ENCODE measurements at places on chromosomes 2 and 18.

DNA sequence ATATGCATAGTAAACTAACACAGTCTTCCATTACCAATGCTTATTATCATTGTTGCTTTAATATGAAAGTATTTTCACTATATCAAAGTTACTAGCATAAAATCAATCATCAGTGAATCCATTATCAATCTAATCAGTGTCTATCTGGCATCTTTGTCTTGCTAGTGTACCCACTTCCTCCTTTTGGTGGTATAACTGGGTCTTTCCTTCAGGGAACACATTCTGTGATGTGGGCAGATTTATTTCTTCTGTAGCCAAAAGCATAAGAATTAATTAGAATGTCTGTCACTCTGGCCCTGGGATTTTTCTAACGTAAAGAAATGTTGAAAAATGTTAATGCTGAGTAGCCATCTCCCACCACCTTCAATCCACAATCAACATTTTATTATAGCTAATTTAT is 155.8 kb upstream of the VWC2L start:
- no peak for DNase-seq

GRCh38 chr2:169509955-169510354 is 453 bp downstream of the KLHL41 start:
- no peak for DNase-seq

GRCh38 chr2:4591261-4591660 is 887.9 kb downstream of the DCDC2C start:
- no peak for DNase-seq

DNA sequence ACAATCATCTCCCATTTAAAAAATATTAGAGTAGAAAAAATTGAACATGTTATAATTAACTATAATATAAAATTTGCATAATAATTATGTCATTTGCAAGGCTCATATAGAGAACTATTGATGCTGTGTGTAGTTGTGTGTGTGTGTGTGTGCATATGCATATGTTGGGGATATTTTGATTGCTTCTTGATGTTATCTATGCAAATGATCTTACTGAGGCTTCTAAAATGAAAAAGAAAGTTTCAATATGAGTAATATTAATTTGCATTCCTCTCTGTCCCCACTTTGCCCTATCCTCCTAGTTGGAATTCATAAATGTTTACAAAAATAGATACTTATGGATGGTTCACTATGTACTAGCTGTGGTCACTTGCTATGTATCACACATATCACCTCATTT is 523.3 kb downstream of the TRIB2 start:
- no peak for DNase-seq

GRCh38 chr2:105750735-105751134 is 6.0 kb downstream of the NCK2 start:
- no peak for DNase-seq

GRCh38 chr2:191319186-191319585 is 74.0 kb downstream of the MYO1B start:
- DNase-seq, result no peak

DNA sequence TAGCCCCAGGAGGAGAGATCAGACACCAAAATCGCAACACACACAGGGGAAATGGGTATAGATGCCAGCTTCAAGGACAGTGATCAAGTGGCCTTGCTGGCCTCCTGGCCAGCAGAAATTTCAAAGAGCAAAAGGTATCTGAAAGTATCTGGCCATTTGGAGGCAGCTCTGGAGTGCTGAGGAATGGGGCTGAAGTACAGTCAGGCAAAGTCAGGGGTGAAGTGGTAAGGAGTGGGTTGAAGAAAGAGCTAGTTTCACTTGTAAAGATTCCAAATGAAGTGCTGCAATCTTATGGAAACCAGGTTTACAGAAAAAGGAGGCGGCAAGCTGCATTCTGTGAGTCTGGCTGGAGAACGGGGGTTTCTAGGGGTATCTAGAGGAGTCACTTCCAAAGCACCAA is 19.2 kb upstream of the PCBP1 start:
- no peak for DNase-seq

GRCh38 chr2:118548880-118549488 is 298.5 kb downstream of the EN1 start:
- no peak for DNase-seq

- no peak for DNase-seq
Observed at GRCh38 chr18:21264651-21265050, 22.6 kb downstream of the GREB1L start.

DNA sequence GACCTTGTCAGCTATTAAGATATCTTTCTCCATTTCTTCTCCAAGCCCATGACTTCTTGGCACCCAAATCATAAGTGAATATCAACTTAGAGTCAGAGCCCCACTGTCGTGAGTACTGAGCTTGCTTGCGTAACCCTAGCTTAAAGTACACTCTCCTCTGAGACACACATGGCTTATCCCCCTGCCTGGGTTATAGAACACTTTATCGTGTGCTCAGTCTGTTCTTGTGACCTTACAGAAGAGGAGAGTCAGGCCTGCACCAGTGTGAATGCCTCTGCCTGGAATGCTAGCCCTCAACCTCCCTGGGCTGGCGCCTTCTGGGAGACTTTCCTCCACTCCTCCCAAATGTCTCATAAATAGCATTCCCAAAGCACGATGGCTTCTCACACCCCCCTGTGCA is 79.3 kb downstream of the CEP192 start:
- DNase-seq, result no peak

GRCh38 chr18:13464432-13465123 is 246.0 kb downstream of the LDLRAD4 start:
- peak; percentile 79 for DNase-seq

- DNase-seq, result no peak
Observed at GRCh38 chr18:4017480-4017879, 437.6 kb downstream of the DLGAP1 start.

GRCh38 chr2:41782306-41783158 is 265.3 kb upstream of the PKDCC start:
- peak; percentile 22 for DNase-seq

GRCh38 chr18:63315876-63316275 is 3.7 kb downstream of the BCL2 start:
- DNase-seq, result no peak

- DNase-seq, result no peak
Observed at GRCh38 chr2:7795778-7796563, 878.8 kb downstream of the RNF144A start.

DNA sequence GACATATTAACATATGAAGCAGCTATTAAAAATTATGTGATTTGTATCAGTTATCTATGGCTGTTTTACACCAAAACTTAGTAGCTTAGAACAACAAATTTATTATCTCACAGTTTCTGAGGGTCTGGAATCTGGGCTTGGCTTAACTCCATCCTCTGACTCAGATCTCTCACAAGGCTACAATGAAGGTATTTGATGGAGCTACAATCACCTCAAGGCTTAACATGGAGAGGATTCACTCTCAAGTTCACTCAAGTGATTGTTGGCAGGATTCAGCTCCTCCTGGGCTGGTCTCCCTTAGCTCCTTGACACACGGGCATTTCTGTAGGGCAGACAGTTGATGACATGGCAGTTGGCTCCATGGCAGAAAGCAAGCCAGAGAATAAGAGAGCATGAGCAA is 133.0 kb upstream of the SLC14A2 start:
- no peak for DNase-seq

DNA sequence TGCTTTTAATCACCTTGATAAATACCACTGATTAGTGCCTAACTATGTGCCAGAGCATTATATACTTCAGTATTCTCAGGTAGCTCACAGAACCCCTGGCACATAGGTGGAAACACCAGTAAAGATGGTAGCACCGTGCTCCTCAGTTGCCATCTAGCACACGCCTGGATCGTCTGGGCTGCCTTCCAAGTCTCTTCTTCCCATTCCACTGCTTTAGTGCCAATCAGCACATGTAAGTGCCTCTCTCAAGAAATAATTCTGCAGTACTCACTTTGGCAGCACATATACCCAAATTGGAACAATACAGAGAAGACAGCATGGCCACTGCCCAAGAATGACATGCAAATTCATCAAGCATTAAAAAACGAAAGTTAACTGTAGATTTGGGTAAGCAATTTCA is 13.0 kb downstream of the POLR2D start:
- DNase-seq, result no peak

GRCh38 chr18:816869-817268 is 4.8 kb upstream of the YES1 start:
- no peak for DNase-seq

DNA sequence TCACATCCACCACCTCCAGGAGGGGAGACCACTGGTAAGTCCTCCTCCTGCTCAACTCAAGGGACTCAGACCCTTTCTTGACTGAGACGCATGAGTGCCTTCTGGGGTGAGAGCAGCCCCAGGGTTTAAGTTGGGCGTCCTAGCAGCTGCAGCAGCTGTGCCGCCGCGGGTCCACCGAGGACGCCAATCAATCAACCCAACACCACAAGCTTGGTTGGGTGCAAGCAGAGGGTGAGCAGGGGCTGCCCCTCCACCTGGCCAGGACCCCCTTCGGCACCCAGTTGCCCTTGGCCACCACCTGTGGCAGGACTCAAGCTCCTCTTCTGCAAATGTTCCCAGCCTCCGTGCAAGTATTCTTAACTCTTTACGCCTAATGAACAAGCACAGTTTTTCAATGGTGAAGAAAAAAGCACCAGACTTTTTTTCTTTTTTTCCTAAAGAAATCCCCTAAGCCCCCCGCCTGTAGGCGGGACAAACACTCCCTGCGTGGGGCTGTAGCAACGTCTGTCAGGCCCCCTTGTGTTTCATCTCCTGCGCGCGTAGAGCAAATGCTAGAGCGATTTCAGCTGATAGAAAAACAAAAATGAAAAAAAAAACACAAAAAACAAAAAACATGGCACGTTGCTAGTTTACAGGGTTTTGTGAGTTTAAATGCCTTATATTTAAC is 197.1 kb downstream of the LOXHD1 start:
- no peak for DNase-seq

GRCh38 chr2:101109451-101110118 is 41.6 kb downstream of the TBC1D8 start:
- DNase-seq, result no peak

DNA sequence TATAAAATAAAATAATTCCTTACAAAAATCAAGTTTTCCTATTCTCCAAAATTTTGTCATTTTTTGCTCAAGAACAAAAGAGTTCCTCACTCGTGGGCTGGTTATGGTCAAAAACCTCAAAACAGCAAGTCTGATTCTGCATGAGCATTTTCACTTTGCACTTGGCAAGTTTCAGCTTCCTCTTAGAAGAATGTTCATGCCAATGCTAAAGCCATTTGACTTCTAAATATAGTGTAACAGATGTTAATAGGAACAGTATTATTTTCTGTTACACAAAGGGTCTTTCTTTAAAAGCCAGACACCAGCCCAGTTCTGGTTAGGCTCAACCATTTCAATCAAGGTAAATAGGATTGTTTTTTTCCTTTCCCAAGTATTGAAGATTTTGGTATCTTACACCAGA is 261.3 kb upstream of the CCDC68 start:
- no peak for DNase-seq

GRCh38 chr2:121476684-121477083 is 54.0 kb upstream of the RNU4ATAC start:
- no peak for DNase-seq

DNA sequence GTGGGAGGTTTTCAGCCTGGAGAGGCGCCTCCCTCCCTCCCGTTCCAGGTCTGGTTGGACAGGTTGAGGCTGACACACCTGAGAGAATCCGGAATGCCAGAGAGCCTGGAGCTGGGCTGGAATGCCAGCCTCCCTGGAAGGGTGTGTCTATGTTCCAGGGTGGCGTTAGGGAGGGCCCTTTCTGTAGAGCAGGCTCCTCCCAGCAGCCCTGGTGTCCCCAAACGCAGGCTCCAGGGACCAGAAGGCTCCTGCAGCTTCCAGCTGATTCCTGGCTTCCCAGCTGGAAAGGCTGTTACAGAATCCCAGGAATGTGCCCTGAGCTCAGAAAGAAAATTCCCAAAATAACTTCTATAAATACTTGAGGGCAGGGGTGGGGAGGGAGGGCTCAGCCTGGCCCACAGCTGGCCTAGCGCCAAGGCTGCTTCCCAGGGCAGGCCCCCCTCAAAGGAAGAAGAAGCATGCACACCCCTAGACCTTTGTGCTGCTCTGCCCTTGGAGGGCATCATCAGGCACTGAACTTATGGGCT is 85.4 kb downstream of the STPG4 start:
- no peak for DNase-seq

GRCh38 chr2:32357318-32358110 is 691 bp downstream of the BIRC6 start:
- DNase-seq, result peak; percentile 48

- no peak for DNase-seq
Observed at GRCh38 chr2:32798829-32799228, 147.9 kb upstream of the LTBP1 start.

- no peak for DNase-seq
Observed at GRCh38 chr2:96895032-96895745, 25.3 kb upstream of the SEMA4C start.

DNA sequence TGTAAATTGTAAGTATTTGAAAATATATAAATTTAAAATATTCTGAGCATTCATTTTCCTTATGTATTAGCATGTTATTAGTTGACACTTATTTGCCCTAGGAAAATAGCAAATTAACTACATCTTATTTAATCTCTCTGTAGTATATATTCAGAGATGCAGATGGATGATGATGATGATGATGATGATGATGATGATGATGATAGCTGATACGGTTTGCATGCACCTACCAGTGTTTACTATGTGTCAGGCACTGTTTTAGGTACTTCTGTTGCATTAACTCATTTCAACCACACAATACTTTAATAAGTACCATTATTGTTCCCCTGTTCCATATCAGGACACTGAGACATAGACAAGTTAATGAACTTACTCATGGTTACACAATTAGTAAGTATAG is 191.4 kb upstream of the BOD1L2 start:
- no peak for DNase-seq

- no peak for DNase-seq
Observed at GRCh38 chr2:9263428-9263827, 56.8 kb downstream of the ASAP2 start.

DNA sequence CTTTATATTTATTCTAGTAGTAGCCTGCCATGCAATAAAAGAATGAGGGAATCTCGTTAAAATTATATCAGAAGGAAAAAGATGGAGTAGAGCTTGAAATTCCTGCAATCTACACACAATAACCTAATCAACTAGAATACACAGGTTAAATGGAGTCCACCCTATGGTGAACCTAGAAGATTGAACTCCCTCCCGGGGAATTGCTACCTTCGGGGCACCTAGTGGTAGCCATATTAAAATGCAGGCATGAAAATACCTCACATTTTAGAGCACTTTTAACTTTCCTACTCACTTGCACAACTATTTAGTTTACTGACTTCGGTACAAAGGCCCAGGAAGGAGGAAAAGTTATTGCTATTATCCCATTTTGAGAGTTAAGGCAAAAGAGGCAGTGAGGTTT is 174.5 kb downstream of the SS18 start:
- DNase-seq, result no peak

DNA sequence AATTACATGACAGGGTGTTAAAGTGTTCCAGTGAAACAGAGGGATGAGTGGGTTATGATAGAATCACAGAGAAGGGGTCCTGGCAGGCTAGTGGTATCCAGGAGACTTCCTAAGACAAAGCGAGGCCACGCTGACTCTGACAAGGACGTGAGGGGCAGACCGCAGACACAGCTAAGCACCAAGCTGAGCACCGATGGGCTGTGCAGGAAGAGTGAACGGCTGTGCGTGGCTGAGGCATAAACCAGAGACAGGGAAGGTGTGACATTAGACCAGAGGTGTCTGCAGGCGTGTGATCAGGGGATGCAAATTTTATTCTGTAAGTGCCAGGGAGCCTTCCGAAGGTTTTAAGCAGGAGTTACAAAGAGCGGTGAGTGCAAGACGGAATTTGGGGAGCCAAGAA is 69.9 kb downstream of the PRELID3A start:
- DNase-seq, result no peak

- DNase-seq, result no peak
Observed at GRCh38 chr18:58580623-58581022, 48.3 kb downstream of the ALPK2 start.

- DNase-seq, result no peak
Observed at GRCh38 chr18:26764586-26764985, 100.9 kb downstream of the AQP4 start.

- no peak for DNase-seq
Observed at GRCh38 chr2:20634507-20635112, 16.3 kb downstream of the HS1BP3 start.

Data from stimulated activated naive CD8-positive, alpha-beta T cell treated with anti-CD3 and anti-CD28 coated beads, Interleukin-15, Interleukin-2, amounts not matched to agents 100 U/mL and 50 U/mL, for 24 hours (primary cell).